ENCODE measurements at places on chromosomes 4 and X. TPM values are rescaled to one million over a fixed set of nuclear protein-coding genes. Genes with fewer than 3 reads are reported as not detected.

- DNase-seq = no peak
Measured at GRCh38 chrX:25079020-25079419, 63.3 kb upstream of the ARX start.

GRCh38 chrX:119266364-119266995 is 30.4 kb downstream of the PGRMC1 start:
- peak; percentile 33 for DNase-seq

DNA sequence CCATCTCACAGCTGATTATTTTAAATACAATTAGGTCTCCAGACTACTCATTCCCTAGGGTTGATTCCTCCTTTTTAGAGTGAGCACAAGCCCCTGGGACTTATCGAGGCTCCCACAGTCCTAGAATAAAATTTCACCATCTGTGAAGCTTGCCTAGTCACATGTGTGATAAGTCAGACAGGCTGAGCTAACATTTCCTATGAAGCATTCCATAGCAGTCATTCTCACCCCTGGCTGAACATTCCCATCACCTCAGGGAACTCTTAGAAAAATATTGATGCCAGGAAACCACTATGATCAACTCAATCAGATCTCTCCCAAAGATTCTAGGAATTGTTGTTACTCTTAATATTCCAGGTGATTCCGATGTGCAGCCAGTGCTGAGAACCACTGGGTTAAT is 37.7 kb downstream of the ARHGEF9 start:
- DNase-seq = peak; percentile 74

- no peak for DNase-seq
Measured at GRCh38 chr4:54742636-54743399, 85.1 kb downstream of the KIT start.

Gene HSFX2
- 0.26 TPM for total RNA-seq

Gene CT45A2
- not detected for total RNA-seq

Gene HSD17B13
- under 0.01 TPM for total RNA-seq

Gene ERVMER34-1
- total RNA-seq = under 0.01 TPM

Gene PGK1
- total RNA-seq = 134 TPM

Gene MAGEA8
- total RNA-seq = not detected

All from fibroblast of lung (primary cell).